ENCODE measurements at places on chromosomes 16 and 17.

DNA sequence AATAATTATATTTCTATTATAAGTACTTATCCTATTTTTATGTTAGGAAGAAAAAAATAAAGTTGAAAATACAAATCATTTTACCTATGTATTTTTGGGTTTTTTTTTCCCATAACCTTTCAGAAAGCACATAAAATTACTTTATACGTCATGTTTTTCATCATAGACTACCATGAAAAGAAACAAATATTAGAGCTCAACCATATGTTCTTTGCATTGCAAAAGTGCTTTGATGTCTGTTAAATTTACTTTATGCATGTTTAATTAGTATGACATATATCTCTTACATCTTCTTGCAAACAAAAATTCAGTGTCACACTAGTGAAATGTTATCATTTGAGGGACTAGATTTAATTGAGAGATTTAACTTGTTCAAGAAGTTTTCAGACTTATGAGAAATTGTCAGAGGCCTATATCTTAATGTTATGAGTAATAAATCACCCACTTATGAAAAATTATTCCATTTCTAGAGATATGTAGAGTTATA is 24.0 kb downstream of the BRIP1 start:
- no peak for DNase-seq

GRCh38 chr17:9702914-9703780 is 57.8 kb downstream of the USP43 start:
- no peak for DNase-seq

DNA sequence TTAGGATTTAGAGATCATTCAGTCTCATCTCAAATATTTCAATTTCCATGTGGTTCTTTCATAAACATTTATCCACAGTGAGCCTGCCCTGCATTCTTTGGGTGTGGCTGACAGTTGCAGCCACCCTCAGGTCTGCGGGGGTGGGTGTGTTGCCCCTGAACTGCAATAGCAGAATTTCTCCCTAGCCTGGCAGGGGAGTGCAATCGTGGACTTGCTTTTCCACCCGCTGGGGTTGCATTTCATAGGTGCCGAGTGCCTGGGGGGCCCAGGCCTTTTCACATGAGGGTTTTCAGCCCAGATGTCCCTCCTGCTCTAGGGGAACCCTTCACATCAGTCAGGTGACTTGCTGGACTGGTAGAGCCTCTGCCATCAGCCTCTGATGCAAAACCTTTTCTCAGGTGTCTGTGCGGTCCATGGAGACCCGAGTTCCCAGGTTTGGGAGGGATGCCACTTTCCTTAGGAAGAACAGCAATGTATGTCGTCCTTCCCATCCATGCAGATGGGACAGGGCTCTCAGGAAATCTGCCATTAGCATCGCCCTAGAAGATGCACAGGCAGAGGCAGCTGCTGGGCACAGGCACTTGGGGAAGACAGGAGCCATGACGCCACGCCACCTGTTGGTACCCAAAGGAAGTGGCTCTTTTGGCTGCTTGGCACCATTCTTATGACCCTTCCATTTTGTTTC is 2.4 kb upstream of the USP36 start:
- no peak for DNase-seq

GRCh38 chr17:39834017-39834416 is 30.1 kb downstream of the IKZF3 start:
- no peak for DNase-seq

- DNase-seq = no peak
These were observed 2.0 kb downstream of the P2RX1 start for GRCh38 chr17:3914312-3914670.

DNA sequence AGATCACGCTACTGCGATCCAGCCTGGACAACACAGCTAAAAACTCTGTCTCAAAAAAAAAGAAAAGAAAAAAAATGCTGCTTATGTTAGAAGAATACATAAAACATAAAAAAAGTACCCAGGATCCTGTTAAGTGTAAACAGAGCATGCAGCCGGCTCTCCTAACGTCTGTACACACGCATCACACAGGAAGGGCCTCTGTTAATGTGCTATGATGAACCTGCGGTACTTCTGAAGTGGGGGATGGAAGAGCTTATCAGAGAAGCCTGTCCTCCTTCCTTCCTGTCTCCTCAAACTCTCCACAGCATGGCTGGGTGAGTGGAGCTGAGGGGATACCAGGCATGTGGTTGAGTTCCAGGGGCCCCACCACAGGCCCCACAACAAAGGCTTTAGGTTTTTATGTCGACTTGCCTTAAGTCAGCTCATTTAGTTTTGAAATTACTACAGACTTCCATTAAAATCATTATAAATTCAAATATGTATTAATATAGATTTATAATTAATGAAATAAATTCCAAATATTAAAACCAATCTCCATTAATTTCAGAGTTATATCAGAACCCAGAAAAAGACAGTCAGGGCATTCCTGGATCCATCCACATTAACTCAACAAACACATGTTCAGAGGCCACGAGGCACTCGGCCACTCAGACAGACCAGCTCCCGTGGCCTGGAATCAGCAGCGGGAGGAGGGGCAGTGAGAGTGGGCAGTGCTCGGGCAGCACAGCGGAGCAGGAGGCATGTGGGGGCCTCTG is 11.7 kb downstream of the CCDC57 start:
- peak; percentile 71 for DNase-seq

GRCh38 chr16:16124438-16124837 is 98.9 kb downstream of the ABCC6 start:
- no peak for DNase-seq

GRCh38 chr17:32609884-32610650 is 123.3 kb downstream of the CDK5R1 start:
- no peak for DNase-seq

GRCh38 chr16:6286176-6286575 is 1046.5 kb upstream of the RBFOX1 start:
- DNase-seq = no peak

GRCh38 chr16:2991566-2992261 is 11.5 kb upstream of the PKMYT1 start:
- DNase-seq = no peak

DNA sequence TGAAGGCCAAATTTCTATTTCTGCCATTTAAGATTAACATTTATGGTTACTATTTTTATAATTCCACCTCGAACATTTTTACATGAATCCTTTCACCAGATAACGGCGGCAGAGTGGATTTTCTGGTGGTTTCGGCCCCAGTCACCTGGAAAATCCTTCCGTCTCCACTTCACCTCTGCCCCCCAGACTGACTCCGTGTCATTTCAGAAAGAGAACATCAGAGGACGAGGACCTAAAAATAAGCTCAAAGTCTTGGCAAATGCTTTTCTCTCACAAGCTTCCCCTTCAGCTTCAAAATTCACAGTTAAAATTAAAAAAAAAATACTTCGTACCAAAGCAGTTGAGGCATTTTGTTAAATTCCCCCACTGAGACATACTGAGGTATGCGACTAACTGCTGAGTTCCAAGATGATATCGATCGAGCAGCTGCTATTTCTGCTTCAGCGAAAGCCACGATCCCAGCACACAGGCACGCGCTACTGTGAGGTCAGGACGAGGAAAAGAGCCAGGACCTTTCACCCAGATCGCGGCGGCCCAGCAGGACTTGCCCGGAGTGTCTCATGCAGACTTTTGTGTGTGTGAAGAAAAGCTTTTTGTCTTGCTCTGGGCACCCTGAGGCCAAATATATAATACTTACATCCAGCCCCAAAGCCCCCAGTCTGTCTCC is 36.8 kb downstream of the ASPA start:
- no peak for DNase-seq

DNA sequence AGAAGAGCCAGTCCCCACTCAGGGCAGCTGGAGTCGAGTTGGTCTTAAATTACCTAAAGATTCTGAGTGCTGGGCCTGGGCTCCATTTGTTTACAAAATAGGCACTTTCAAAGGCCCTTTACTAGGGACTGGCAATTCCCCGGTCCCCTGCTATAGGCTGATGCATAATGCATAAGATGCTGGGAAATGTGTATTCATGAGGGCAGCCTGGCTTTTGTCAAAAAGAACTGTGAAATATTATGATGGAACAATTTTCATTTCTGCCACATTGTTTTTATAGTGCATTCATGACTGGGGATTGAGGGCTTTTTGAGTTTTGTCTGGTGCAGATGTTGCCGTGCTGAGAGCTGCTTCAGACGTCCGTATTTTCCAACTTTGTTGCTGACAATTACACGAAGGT is 617.0 kb upstream of the CDH5 start:
- DNase-seq = no peak

DNA sequence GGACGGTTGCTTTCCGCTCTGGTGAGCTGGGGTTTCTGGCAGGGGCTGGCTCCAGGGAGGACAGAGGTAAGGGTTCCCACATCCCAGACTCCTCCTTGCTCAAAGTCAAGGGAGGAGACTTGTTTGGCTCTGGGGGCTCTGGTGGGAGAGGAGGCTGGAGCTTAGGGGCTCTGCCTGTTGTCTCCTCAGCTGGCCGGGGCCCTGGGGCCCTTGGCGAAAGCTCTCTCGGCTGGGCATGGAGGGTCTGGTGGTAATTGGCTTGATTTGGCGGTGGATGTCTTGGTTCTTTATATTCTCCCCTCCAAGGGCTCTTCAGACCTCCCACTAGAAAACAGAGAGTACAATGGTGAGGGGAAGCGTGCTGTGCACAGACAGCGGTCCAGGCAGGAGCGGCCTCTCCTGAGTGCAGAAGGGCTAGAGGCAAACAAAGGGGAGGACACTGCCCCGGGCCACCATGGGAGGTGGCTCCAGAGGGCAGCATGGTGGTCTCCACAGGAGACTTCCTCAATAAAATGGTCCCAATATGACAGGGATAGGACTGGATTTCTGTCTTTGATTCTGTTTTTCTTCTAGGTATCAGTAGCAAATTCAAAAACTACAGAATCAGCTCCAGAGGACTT is 5.7 kb upstream of the SPATA32 start:
- DNase-seq = no peak

DNA sequence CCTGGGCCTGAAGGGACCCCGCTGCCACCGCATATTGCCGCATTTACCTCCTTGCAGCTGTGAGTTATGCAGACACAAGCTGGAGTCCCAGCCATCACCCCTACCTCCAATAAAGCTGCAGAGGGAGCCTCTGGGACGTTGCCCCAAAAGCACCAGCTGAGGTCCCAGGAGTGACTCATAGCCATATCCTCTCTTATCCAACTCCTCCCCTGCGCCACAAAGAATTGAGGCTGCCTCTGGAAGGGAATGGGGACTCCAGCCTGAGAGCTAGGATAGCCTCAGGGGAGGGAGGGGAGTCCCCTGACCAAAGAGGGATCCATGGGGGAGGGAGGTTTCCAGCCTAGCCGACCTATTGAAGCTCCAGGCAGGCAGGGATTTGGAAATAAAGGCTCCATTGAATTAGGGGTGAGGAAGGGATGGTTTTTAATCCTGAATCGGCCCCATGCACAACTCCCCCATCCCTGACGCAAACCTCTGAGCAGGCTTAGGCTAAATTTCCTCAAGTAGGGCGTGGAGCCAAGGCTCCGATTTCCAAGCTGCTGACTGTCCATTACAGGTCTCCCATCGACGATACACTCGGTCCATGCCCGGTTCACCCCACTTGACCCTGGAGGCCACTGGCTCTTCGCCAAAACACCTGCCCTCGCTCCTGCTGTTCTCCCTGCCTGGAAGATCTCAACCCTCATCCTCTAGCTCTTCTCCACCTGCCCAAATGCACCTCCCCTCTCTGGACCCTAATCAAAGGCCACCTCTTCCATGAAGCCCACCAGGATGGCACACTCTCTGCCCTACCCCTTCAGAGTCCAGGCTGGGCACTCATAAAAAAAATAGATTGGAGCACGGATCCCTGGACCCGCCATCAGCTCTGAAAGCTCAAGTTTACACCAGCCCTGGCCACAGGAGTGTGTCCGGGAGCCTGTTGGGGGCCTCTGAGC is 27.5 kb downstream of the PIMREG start:
- peak; percentile 32 for DNase-seq

GRCh38 chr16:23317266-23317661 is 15.2 kb downstream of the SCNN1B start:
- DNase-seq = no peak

DNA sequence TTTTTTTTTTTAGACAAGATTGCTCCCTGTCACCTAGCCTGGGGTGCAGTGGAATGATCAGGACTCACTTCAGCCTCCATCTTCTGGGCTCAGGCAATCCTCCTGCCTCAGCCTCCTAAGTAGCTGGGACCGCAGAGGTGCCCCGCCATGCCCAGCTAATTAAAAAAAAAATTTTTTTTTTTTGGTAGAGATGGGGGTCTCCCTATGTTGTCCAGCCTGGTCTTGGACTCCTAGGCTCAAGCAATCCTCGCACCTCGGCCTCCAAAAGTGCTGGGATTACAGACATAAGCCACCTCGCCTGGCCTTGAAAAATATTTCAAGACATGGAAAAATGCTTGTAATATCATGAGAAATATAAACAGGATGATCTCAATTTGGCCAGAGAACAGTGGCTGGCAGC is 42.9 kb downstream of the HAPSTR1 start:
- DNase-seq = no peak

GRCh38 chr17:2975469-2975958 is 87.9 kb downstream of the OR1D5 start:
- DNase-seq = peak; percentile 12

- no peak for DNase-seq
These were observed 10.8 kb downstream of the CRYM start for GRCh38 chr16:21267298-21267697.

DNA sequence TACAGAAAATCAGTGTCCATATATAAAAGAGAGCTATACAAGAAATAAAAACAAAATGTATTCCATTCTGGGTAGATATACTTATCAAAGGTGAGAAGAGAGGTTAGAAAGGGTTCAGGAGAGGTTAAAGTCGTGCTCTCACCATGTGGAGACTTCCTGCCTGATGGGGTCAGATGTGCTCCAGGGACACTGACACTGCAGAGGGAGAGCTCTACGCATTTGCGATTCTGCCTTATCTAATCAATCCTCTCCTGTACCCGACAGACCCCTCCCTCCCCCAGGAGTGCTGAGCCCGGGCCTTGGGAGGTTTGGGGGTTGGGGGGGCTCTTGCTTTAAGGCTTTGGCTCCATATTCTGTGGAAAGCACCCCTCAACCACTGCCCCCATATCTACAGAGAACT is 16.6 kb upstream of the SLC5A11 start:
- peak; percentile 53 for DNase-seq

GRCh38 chr17:56167491-56167890 is 14.2 kb downstream of the ANKFN1 start:
- DNase-seq = no peak

DNA sequence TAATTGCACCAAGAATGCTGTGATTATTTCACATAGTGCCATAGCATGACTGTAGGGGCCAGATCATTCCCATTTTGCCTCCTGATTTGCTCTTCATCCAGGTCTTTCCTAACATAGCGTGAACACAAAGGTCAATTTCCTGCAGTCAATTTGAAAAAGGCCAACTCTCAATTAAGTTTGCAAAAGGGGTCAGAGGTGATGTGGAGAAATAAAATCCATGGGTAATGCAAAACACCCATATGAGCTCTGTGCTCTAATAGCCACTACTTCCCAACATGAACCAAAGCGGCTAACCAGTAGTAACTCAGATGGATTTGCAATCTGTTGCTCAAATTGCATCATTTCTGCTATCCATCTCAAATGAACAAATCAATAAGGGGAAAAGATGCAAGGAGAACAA is 275.5 kb upstream of the SOX9 start:
- no peak for DNase-seq

DNA sequence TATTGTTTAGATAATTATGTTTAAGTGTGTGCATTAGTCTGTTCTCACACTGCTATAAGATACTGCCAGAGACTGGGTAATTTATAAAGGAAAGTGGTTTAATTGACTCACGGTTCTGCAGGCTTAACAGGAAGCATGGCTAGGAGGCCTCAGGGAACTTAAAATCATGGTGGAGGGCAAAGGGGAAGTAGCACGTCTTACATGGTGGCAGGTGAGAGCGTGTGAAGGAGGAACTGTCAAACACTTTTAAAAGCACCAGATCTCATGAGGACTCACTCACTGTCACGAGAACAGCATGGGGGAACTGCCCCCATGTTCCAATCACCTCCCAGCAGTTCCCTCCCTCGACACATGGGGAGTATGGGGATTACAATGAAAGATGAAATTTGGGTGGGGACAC is 203.5 kb upstream of the GOT2 start:
- no peak for DNase-seq
